ENCODE measurements at places on chromosomes 12 and 14. TPM values are rescaled to one million over a fixed set of nuclear protein-coding genes. Genes with fewer than 3 reads are reported as not detected.

Gene GLIPR1L2
- polyA plus RNA-seq = 1.3 TPM

Gene KRT74
- not detected for polyA plus RNA-seq

Gene AKAP3
- 2.0 TPM for polyA plus RNA-seq

Gene EVL
- 37.8 TPM for polyA plus RNA-seq

Gene RGS6
- 0.79 TPM for polyA plus RNA-seq

Gene ERG28
- 9.5 TPM for polyA plus RNA-seq

All from adipose tissue (tissue), 3 donors.